Stimulated activated naive CD8-positive, alpha-beta T cell treated with anti-CD3 and anti-CD28 coated beads, Interleukin-15, Interleukin-2, amounts not matched to agents 100 U/mL and 50 U/mL, for 24 hours (primary cell): ENCODE measurements at places on chromosomes 2 and 18.
A peak's percentile ranks its signal among the peaks of the same experiment; 100 is the strongest.

DNA sequence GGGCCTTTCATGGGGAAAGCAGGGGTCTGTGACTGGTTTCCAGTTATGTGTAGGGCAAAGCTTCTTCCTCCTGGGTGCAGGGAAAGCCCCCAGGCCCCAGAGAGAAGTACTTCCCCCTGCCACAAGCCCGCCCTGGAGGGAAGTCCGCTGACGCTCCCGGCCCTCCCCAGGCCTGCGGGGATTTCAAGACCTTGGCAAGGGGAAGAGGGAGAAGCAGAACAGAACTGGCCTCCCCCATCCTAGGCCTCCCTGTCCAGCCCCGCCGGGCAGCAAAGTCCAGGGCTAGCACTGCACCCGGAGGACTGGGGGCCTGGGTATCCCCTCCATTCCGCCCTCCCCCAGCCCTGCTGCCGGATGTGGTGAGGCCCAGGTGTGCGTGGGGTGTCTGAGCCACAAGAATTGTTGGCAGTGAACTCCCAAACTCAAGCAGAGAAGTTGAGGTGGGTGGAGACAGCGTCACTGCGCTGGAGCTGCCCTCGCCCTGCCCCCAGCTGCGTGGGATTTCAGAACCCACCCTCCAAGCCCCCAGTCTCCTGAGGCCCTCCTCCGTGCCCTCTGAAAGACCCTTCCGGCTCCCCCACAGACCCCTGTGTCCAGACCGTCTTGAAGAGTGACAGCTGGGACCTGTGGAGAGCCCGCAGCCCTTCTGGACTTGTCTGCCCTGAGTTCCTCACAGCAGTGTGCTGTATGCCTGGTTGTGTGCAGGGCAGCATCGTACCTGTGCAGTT lies 1.1 kb upstream of the DUSP2 start:
- peak; percentile 91 for DNase-seq

DNA sequence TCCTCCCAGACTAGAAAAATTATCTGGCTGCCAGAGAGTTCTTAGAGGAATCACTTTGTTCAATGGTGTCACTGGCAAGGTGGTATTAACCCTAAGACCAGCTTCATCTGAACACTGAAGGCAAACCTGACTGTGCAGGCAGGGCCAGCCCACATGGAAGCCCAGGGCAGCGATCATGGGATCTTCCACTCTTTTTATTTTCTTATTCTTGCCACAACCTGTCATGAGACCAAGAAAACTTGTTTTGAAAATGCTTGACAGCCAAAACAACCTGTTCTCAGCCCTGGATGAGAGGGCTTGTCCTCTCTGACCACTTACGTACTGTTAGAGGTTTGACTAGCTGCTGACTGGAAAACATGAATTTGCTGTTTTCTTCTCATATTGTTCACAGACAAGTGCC lies 75.3 kb upstream of the FOSL2 start:
- DNase-seq = no peak

DNA sequence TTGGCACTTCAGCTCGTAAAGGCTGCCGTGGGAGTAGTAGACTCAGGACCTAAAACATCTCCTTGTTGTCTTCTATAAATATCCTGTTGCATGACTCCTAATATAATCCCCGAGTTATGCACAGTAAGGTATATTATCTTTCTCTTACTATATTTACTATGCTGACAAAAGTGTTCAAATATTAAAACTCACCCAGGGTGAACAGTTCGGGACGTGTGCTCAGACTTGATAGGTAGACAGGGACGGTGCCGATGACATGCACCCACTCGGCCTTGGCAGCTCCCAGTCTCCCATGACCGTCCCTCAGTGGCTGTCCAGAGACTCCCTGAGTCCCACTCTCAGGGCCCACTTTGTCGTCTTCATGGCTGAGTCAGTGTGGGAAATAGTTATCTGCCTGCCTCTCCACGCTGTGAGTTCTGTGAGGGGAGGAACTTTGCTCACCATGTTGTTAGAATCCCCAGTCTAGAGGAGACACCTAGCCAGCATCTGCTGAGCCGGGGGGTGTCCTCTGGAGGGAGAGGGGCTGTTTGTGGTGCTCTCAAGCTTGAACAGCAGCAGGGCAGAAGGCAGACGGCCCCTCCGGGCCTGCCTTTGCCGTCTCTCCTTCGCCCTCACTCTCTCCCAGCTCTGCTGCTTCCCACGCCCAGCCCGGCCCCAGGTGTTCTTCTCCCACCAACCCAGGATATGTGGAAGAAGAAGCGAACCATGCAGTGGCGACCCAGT lies 75.0 kb downstream of the DGKD start:
- no peak for DNase-seq

- no peak for DNase-seq
Observed at GRCh38 chr18:24914685-24915084, 437.3 kb downstream of the ZNF521 start.

- peak; percentile 51 for DNase-seq
Observed at GRCh38 chr2:241507430-241508239, 749 bp downstream of the STK25 start.

GRCh38 chr2:224151680-224152310 lies 112.7 kb upstream of the SERPINE2 start:
- no peak for DNase-seq

DNA sequence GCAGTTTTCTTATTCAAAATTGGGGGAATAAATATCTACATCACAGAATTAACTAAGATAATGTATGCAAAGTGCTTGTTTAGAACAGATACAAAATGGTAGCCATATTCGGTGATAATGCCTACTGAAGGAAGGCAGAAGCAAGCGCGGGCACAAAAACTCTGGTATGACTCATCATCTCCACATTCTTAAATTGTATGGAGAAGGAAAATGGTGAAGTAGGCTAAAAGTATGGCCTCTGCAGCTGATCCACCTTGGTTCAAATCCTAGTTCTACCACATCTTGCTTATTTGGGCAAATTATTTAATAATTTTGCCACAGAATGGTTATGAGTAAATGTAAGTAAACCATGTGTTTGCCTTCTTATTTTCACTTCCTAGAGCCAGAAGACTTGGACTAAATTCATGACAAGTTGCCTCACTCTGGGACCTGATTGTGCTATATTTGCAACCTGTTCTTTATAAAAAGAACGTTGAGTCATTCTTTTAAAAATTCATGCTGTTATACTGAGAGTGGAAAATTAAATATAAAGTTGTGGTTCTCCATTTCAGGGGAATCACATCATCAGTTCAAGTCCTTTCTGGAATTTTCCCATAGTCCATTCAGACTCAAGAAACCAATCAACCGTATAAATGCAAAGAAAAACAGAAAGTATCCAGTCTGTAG lies 9.0 kb upstream of the CDK15 start:
- no peak for DNase-seq

DNA sequence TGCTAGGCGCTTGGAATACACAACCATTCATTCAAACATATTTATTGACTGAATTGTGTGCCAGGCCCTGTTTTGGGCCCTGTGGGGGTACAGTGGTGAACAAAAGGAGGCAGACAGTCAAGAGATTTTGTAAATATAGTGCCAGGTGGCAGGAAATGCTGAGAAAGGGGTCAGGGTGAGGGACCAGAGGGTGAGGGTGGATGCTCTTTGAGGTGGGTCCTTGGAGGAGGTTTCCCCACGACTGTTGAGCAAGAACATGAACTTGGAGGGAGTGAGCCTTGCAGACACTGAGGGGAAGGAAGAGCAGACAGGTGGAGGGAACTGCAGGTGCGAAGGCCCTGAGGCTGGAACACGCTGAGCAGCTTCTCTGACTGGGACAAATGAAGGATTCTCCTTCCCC lies 40.7 kb downstream of the ODC1 start:
- DNase-seq = no peak

DNA sequence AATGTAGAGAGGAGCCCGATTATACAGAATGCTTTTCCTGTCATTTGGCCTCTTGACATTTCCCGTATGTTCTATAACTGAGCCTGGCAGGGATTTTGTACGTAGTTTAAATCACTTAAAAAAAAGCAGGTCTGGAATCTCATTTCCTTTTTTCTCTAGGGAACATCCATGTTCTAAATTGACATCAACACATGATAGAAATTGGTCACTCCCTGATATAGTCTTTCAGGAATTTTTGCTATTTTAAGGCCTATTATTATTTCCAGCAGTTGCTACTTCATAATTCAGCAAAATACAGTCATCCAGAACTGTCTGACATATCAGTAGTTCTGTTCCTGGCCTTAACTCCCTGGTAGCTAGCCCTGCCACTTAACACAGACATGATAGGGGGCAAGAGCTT lies 565.7 kb upstream of the ZEB2 start:
- DNase-seq = no peak

DNA sequence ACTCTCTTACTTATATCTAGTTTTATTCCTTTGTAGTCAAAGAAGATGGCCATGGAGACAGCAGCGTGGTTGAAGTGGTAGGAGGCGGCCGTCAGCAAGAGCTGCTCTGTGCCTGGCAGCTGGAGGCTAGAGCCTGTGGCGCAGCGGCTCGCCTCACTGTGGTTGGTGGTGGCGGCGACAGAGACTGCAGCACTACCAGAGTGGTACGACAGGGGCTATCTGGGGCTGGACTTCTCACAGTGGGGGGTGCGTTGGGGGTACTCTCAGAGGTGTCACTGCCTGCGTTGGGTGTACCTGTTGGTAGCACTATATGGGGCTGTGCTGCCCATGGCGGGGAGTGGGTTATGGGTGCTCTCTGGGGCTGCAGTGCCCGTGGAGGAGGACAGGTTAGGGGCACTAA lies 8.5 kb upstream of the ANKRD62 start:
- no peak for DNase-seq

DNA sequence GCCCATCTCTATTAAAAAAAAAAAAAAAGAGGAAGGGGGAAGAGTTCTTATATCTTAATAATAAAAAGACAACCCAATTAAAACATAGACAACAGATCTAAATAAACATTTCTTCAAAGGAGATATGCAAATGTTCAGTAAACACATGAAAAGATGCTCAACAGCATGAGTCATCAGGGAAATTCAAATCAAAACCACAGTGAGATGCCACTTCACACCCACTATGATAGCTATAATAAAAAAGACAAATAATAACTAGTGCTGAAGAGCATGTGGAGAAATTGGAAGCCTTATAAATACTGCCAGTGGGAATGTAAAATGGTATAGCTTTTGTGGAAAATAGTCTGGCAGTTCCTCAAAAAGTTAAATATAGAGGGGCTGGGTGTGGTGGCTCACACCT lies 61.5 kb upstream of the CYP20A1 start:
- no peak for DNase-seq

DNA sequence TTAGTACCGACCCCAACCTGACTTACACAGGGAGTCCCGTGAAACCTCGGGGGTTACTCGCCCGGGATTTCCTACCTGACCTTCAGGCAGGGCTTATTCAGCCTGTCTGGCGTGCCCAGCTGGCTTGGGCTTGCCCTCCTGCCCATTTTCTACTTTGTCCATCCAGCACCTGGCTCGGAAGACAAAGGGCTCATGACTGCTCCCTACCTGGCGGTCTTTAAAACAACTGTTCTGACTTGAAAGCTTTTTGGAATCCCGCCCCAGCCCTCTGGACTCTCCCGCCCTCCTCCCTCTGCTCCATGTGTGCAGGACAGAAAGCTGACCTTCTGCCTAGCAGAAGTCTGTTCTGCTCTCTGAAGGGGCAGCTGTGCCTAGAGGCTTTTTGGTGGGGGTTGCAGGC lies 43.1 kb downstream of the ACKR3 start:
- no peak for DNase-seq

DNA sequence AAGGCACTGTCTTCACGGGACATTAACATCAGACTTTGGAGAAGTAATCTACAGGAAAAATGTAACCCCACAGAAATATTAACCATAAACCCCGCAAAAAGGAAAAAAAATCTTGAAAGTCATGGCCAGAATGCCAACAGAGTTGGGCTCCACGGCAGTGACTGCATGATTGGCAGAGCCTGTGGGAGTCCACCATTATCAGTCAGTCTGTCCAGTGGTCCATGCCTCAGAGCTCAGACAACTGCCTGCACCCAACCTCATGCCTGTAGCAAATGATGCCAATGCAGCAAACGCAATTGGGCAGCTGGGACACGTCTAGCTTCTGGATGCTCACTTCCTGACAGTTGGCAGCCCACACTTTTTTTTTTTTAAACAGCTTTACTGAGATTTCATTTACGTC lies 5.1 kb upstream of the PPIG start:
- no peak for DNase-seq

DNA sequence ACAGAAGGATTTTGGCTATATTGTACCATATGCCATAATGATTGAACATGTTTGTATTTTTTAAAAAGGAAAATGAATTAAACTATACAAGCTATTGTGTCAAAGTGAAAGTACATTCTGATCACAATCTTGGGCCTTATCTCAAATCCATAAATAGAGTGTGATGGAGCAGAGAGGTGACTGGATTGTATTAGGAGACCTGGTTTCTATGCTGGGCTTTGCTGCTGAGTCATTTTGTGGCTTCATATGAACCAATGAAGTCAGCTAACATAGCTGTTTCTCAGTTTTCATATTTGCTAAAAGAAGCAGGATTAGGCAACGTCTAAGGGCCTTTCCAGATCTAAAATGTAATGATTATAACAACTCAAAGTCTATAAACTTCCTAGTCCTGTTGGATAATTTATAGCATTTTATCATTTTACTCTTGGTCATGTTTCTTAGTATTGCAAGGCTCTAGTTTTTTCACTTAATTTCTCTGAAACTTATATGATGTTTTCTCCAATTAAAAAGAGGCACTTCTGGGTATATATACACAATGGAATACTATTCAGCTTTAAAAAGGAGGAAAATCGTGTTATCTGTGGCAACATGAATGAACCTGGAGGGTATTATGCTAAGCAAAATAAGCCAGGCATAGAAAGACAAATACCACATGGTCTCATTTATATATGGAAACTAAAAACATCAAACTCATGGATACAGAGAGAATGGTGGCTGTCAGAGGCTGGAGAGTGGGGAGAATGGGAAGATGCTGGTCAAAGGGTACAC lies 112.3 kb downstream of the MEP1B start:
- DNase-seq = no peak

- no peak for DNase-seq
Observed at GRCh38 chr2:117603060-117603459, 211.4 kb upstream of the DDX18 start.
